Right cardiac atrium (tissue), 5 donors: ENCODE measurements at places on chromosomes 11 and 22. TPM values are rescaled to one million over a fixed set of nuclear protein-coding genes. Genes with fewer than 3 reads are reported as not detected.

Gene HMBS
- polyA plus RNA-seq = 28.0 TPM

Gene SPI1
- polyA plus RNA-seq = 5.9 TPM

Gene PLAAT2
- 0.66 TPM for polyA plus RNA-seq

Gene TRIM49D1
- not detected for polyA plus RNA-seq

Gene CRYBB2
- polyA plus RNA-seq = not detected

Gene KCNJ11
- 18.6 TPM for polyA plus RNA-seq

Gene OR52N4
- polyA plus RNA-seq = not detected

Gene LRRC51
- polyA plus RNA-seq = 3.8 TPM

Gene OR52I1
- polyA plus RNA-seq = not detected

Gene TRIM29
- polyA plus RNA-seq = 0.16 TPM

Gene MUC5B
- polyA plus RNA-seq = under 0.01 TPM

Gene KRTAP5-11
- not detected for polyA plus RNA-seq

Gene KCNQ1
- 36.4 TPM for polyA plus RNA-seq

Gene TENM4
- 0.41 TPM for polyA plus RNA-seq

Gene TRPM5
- 0.02 TPM for polyA plus RNA-seq

Gene GDPD4
- polyA plus RNA-seq = 0.52 TPM

Gene CELSR1
- 5.6 TPM for polyA plus RNA-seq

Gene MS4A15
- not detected for polyA plus RNA-seq

Gene OLFML1
- 6.9 TPM for polyA plus RNA-seq

Gene ZNF70
- 1.9 TPM for polyA plus RNA-seq

Gene YPEL4
- polyA plus RNA-seq = 1.5 TPM

Gene HOATZ
- not detected for polyA plus RNA-seq

Gene LGR4
- polyA plus RNA-seq = 16.0 TPM

Gene ACER3
- polyA plus RNA-seq = 4.1 TPM

Gene TEX54
- polyA plus RNA-seq = not detected

Gene TIGD3
- 0.20 TPM for polyA plus RNA-seq

Gene UBE4A
- 15.9 TPM for polyA plus RNA-seq

Gene CSF2RB
- polyA plus RNA-seq = 0.75 TPM

Gene EXPH5
- polyA plus RNA-seq = 0.41 TPM

Gene LDLRAD3
- polyA plus RNA-seq = 1.8 TPM

Gene PHF21B
- 0.50 TPM for polyA plus RNA-seq

Gene SLC6A5
- polyA plus RNA-seq = not detected

Gene OR6T1
- polyA plus RNA-seq = not detected

Gene TUBA8
- polyA plus RNA-seq = 307 TPM

Gene UBQLN3
- 0.05 TPM for polyA plus RNA-seq

Gene TPBGL
- 0.05 TPM for polyA plus RNA-seq

Gene BATF2
- polyA plus RNA-seq = 1.3 TPM

Gene B4GALNT4
- 2.5 TPM for polyA plus RNA-seq
